ENCODE measurements at places on chromosomes 6 and 20.
A peak's percentile ranks its signal among the peaks of the same experiment; 100 is the strongest.

DNA sequence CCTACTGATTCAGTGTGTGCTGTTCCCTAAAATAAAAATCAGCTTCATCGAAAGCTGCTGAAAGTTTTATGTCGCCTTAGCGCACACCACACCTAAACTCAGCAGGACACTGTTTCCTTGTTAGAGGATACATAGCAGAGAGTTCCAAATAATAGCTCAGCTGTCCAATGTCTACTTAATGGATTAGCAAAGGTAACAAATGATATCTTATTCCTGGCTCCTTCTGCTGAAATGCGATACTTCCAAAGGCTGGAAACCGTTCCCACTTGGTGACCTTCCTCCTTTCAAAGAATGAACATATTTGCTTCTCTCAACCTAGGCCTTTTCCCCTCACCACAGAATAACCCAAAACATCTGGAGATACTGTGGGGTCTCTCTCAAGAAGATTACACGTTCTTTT, 189.5 kb upstream of the GMDS start:
- no peak for DNase-seq

GRCh38 chr6:75952128-75952527, 120.3 kb downstream of the IMPG1 start:
- DNase-seq: no peak

DNA sequence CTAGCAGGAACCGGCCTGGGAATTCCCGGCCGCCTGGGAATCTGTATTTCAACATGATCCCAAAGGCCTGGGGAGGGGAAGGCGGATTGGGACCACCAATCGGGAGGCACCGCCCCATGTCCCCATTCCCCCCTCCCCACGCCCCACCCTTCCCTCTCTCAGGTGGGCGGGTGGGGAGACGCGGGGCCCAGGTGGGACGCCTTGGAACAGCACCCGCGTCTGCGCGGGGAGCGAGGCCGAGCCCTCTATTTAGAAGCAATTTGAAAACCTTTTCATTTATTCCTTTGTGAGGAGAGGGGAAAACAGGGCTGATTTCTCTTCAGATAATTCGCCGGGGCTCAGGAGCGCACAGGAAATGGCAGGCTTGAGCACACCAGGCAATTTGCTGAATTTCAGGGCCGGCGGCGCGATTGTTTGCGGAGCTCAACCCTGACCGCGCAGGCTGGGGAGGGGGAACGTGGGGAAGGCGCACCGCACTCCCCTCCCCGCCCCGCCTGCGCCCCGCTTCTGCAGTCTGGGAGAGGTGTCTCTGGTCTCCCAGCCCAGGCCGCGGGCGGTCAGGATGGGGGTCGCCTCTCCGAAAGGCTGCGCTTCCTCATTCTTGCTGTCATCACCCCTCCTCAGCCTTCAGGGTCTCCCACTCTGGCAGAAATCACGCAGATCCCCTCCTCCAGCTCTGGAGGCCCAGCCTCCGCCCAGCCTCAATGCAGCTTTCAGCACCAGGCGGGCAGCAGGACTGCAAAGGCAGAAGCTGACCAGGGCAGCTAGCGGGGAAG, 170.0 kb downstream of the GRM4 start:
- DNase-seq: no peak

DNA sequence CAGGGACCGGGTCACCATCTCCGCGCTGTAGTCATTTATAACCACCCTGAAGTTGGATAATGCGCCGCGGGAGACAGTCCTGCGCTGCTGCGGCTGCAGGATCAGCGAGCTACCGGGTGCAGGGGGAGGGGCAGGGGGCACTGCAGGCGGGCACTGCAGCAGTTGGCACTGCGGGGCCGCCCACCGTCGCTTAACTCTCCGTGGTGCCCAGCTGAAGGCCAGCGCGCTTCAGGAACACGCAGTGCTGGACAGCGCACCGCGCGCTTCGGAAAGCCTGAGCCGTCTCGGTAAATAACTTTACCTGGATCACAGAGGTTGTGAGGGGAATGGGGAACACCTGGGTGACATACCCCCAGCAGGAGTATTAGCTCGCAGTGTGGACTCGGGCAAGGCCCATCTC, 12.4 kb upstream of the LRFN2 start:
- peak; percentile 31 for DNase-seq

DNA sequence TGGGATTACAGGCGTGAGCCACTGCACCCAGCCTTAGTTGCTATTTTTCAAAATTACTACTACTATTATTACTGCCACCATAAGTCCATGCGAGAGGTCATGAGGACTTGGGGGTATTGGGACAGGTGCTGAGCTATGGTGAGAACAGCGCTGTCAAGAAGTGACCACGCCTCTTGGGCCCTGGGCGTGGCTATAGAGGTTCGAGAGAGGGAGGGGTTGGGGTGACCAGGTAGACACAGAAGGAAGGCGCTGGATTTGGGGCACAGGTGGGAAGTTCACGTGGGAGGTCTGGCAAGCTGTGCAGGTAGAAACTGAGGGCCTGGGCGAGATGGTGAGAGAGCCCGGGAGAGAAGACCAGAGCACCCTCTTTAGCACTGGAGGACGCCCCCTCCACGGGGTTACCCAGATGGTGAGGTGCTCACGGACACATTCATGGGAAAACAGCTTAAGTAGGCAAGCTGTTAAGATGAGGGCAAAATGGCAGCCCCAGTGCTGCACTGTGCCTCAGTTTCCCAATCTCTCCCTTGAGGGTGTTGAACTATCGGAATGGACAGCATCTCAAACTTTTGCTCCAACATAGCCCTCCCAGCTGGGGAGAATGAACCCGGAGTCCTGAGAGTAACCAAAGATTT, 61.0 kb downstream of the RAB44 start:
- DNase-seq: no peak

GRCh38 chr6:16803294-16804200, 42.3 kb upstream of the ATXN1 start:
- peak; percentile 90 for DNase-seq

All from right hindlimb (tissue), 1 donor.